Omental fat pad (tissue), 4 donors: ENCODE measurements at places on chromosomes 1 and 21. TPM values are rescaled to one million over a fixed set of nuclear protein-coding genes. Genes with fewer than 3 reads are reported as not detected.

The LCE1F gene
- not detected for total RNA-seq

The RNU1-4 gene
- under 0.01 TPM for total RNA-seq

The NR1I3 gene
- total RNA-seq: not detected

The OR2L2 gene
- not detected for total RNA-seq

The COL8A2 gene
- 4.2 TPM for total RNA-seq

The SPOCD1 gene
- 23.2 TPM for total RNA-seq

The ATP6V1G3 gene
- total RNA-seq: not detected

The RAD54L gene
- not detected for total RNA-seq

The S100A16 gene
- 136 TPM for total RNA-seq

The NBPF12 gene
- 16.7 TPM for total RNA-seq

The RAB7B gene
- 5.0 TPM for total RNA-seq

The PCP4 gene
- total RNA-seq: 2.7 TPM

The RGSL1 gene
- not detected for total RNA-seq

The DNAJC28 gene
- 1.2 TPM for total RNA-seq

The RGS1 gene
- 63.6 TPM for total RNA-seq

The TACSTD2 gene
- 0.96 TPM for total RNA-seq

The DMBX1 gene
- total RNA-seq: not detected

The LCE3E gene
- not detected for total RNA-seq

The VSIG8 gene
- not detected for total RNA-seq

The VWA1 gene
- total RNA-seq: 6.8 TPM

The SOD1 gene
- total RNA-seq: 160 TPM

The MIXL1 gene
- not detected for total RNA-seq

The SPRR2F gene
- total RNA-seq: not detected

The ENAH gene
- total RNA-seq: 40.6 TPM

The ATP1A4 gene
- total RNA-seq: 1.6 TPM

The LAX1 gene
- total RNA-seq: 1.1 TPM

The BNIPL gene
- 0.69 TPM for total RNA-seq

The SERBP1 gene
- total RNA-seq: 340 TPM

The ABCB10 gene
- 14.8 TPM for total RNA-seq

The SYNC gene
- total RNA-seq: 14.8 TPM

The C1QTNF12 gene
- total RNA-seq: 1.8 TPM

The PLPPR4 gene
- 0.84 TPM for total RNA-seq

The OLFML3 gene
- 120 TPM for total RNA-seq

The FAM110D gene
- total RNA-seq: 4.6 TPM

The CDC20 gene
- 0.38 TPM for total RNA-seq

The FBLIM1 gene
- total RNA-seq: 10.4 TPM

The CPTP gene
- 9.8 TPM for total RNA-seq

The MAN1C1 gene
- total RNA-seq: 26.6 TPM

The AUNIP gene
- not detected for total RNA-seq

The GBP5 gene
- 9.1 TPM for total RNA-seq

The MARK1 gene
- total RNA-seq: 24.4 TPM

The AQP10 gene
- total RNA-seq: 0.37 TPM

The PADI2 gene
- 1.6 TPM for total RNA-seq

The OR2AK2 gene
- not detected for total RNA-seq

The LYPD8 gene
- not detected for total RNA-seq

The LRRC8B gene
- 11.7 TPM for total RNA-seq

The PIK3R3 gene
- total RNA-seq: 123 TPM

The CHRM3 gene
- total RNA-seq: 1.2 TPM

The GREM2 gene
- not detected for total RNA-seq

The SLC16A4 gene
- 9.7 TPM for total RNA-seq

The ERMAP gene
- total RNA-seq: 12.4 TPM

The FAM229A gene
- total RNA-seq: 13.4 TPM

The PLA2G5 gene
- total RNA-seq: 14.5 TPM

The PRR9 gene
- 2.0 TPM for total RNA-seq

The FOXD3 gene
- 0.63 TPM for total RNA-seq

The SAMD13 gene
- total RNA-seq: 1.3 TPM

The ZYG11A gene
- total RNA-seq: not detected

The DYNLT4 gene
- total RNA-seq: not detected
